ENCODE measurements at places on chromosomes 1 and 21.

DNA sequence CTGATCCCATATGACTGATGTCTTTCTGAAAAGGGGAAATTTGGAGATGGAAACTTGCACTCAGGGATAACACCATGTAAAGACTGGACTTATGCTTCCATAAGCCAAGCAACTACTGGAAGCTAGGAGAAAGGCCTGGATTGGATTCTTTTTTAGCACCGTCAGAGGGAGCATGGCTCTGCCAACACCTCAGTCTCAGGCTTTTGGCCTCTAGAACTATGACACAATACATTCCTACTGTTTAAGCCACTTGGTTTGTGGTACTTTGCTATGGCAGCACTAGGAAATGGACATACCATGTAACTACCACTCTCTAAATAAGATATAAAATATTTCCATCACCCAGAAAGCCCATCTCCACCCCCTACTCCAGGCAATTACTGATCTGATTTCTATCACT, 139.7 kb downstream of the CYYR1 start:
- DNase-seq = no peak
- H3K27ac ChIP-seq = no peak overlapping the region
- no peaks in the 10 kb centered on the region for H3K36me3 ChIP-seq
- H3K4me1 ChIP-seq = no peaks in the 10 kb centered on the region
- no peaks in the 10 kb centered on the region for H3K27me3 ChIP-seq

DNA sequence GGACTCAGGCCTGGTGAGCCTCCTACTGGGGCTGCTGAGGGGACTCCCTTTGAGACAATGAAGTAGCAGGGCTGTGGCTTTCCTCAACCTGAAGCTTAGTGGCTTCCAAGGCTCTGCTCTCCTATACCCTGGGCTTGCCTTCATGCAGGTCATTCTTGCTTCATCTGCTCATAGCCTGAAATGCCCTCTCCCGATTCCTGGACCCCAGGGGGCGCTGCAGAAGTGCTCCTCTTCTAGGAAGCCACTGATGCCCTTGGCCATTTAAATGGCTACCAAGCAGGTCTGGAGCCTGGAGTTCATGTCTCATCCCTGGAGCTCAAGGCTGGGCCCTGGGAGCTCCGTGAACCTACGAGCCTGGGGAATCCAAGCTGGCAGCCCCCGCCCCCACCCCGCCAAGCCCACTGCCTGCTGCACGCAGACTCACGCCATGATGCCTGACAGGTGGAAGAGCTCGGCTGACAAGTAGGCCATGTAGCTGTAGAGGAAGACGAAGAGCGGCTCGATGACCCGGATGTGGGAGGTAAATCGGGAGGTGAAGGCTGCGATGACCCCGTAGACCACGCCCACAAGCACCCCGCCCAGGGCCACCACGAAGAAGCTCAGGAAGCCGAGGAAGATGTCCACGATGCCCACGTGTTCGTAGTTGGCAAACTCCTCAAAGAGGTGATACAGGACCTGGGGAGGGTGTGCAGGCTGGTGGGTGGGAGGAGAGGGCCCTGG, 45.7 kb downstream of the SLC9A1 start:
- H3K36me3 ChIP-seq = peaks cover 15% of the 10 kb centered on the region
- peak overlapping the region; percentile 92 for H3K27ac ChIP-seq
- H3K27me3 ChIP-seq = no peaks in the 10 kb centered on the region
- H3K4me3 ChIP-seq = no peak overlapping the region

DNA sequence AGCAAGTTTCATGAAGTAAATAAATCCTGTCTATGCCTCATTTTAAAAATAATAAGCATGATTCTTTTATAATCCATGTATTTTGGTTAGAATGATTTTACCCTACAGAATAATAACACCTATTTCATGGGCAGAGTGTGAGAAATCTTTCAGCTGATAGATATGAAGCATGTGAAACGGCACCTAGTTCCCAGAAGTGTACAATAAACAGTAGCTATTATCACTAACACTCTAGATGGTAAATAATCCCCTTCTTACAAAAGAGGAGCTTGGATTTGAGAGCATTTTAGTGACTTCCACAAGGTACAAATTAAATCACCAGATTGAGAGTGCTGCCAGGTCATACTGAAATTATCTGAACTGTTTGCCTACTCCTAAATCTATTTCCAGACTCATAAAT, 95.3 kb upstream of the NRIP1 start:
- H3K4me1 ChIP-seq = no peaks in the 10 kb centered on the region
- H3K36me3 ChIP-seq = no peaks in the 10 kb centered on the region

DNA sequence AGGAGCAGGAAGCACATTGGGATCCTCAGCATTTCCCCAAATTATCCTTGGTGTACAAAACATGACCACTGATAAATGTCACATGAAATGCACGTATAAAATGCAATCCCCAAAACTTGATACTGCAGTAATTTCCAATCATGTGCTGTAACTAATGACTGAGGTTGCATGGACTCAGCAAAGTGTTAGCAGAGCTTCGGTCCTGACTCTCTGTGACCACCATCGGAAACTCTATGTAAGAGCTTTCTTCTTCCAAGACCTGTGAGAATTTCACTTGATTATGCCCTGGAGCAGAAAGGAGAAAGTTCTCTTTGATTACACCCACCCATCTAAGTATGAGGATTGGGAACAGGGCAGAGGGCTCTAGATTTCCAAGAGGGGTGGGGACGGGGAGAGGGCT, 908 bp downstream of the CD53 start:
- peaks cover 63% of the 10 kb centered on the region for H3K4me1 ChIP-seq
- H3K27ac ChIP-seq = peak overlapping the region; percentile 97
- peak overlapping the region; percentile 99 for H3K4me3 ChIP-seq
- peaks cover 35% of the 10 kb centered on the region for H3K36me3 ChIP-seq
- no peak for DNase-seq
- H3K27me3 ChIP-seq = no peaks in the 10 kb centered on the region

GRCh38 chr1:226362361-226362760, 45.5 kb downstream of the PARP1 start:
- peaks cover 80% of the 10 kb centered on the region for H3K36me3 ChIP-seq
- no peak overlapping the region for H3K4me3 ChIP-seq
- H3K27me3 ChIP-seq = no peaks in the 10 kb centered on the region
- no peaks in the 10 kb centered on the region for H3K4me1 ChIP-seq

- no peak overlapping the region for H3K4me3 ChIP-seq
- peaks cover 12% of the 10 kb centered on the region for H3K27me3 ChIP-seq
- no peak for DNase-seq
- H3K36me3 ChIP-seq = no peaks in the 10 kb centered on the region
- H3K27ac ChIP-seq = no peak overlapping the region
Observed at GRCh38 chr1:166020210-166020609, 146.6 kb downstream of the FAM78B start.

GRCh38 chr1:116131866-116132605, 20.8 kb downstream of the MAB21L3 start:
- no peaks in the 10 kb centered on the region for H3K4me1 ChIP-seq
- H3K27ac ChIP-seq = no peak overlapping the region
- no peak for DNase-seq
- no peaks in the 10 kb centered on the region for H3K36me3 ChIP-seq

DNA sequence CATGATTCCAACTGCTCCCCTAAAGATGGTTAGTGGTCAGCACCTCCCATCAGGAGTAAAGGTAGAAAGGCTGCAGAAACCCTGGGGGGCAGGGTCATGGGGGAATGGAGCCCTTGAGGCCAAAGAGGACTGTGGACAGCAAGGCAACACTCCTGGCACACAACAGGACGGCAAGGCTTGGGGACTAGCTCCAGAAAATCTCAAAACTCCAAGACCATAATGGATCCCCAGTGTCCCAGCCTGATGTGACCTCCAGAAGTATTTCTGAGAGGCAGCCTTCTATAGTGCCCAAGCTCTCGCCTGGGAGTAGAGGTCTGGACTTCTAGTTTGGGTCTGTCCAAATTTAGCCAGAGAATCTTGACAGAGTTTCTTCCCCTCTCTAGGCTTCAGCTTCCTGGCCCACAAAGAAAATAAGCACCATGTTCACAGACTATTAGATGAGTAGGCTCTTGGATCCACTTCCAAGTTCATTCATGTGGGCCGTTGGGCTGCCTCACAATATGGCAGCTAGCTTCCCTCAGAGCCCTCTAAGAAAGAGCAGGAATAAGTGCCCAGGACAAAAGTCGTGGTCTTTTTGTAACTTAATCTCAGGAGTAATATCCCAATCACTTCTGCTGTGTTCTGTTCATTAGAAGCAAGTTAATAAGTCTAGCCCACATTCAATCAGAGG, 6.9 kb downstream of the CD2 start:
- H3K27me3 ChIP-seq = no peaks in the 10 kb centered on the region
- H3K4me3 ChIP-seq = peak overlapping the region; percentile 99
- peak overlapping the region; percentile 97 for H3K27ac ChIP-seq
- peaks cover 95% of the 10 kb centered on the region for H3K36me3 ChIP-seq
- peaks cover 66% of the 10 kb centered on the region for H3K4me1 ChIP-seq

DNA sequence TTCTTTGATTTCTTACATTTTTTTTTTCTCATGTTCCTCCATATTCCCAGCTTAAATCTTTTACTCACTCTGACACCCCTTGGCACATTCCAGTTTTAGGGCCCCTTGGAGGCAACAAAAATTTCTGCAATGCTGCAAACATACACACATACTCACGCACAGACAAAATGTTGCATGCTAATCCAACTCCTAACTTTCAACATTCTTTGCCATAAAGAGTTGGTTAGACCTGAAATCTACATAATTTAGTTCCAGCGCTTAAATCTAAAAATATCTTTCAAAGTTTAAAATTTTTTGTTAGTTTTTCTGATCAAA, 103.9 kb downstream of the PTPN14 start:
- no peak overlapping the region for H3K4me3 ChIP-seq
- H3K27me3 ChIP-seq = peaks cover 28% of the 10 kb centered on the region
- H3K36me3 ChIP-seq = no peaks in the 10 kb centered on the region
- DNase-seq = no peak
- H3K4me1 ChIP-seq = no peaks in the 10 kb centered on the region
- no peak overlapping the region for H3K27ac ChIP-seq

DNA sequence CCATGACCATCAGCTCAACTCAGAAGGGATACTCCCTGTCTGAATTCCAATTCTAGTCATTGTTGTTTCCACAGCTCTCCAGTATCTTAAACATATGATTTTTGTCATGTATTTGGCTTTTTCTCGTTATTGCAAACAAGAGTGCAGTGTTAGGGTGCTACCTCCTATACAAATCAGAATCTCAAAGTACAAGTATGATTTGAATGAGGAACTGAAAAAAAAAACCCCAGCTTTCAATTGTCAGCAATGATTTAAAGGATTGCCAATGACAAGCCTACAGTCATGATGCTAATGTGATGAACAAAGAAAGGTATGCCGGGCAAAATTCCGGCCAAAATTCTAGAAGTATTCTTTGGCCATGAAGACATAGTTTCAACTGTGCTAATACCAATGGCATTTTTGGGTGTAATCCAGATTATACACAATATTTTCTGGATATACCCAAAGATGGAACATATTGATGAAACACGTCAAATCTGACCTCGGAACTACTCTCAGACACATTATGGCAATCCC, 14.9 kb downstream of the TMEM35B start:
- no peaks in the 10 kb centered on the region for H3K27me3 ChIP-seq
- H3K4me3 ChIP-seq = no peak overlapping the region
- H3K27ac ChIP-seq = no peak overlapping the region
- H3K36me3 ChIP-seq = peaks cover 3% of the 10 kb centered on the region

DNA sequence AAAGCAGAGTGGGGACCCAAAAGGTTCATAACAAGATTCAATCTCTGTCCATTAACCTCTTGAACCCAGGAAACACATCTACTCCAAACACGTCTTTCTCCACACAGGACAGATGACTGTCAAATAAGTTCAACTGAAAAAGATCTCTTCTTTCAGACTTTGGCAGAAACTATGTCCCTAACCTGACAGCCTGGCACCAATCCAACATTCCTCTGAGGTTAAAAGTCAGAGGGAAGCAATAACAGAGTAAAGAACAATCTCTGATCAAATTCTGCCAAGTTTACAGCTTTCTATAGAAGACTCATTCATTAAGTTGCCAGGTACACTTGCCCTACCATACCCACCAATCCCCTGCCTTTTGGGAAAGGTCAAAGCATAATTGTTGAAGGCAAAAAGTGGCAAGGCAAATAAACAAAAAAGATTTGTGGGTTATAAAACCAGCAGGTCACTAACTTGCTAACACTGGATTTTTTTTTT, 31.9 kb downstream of the OTUD7B start:
- H3K27me3 ChIP-seq = no peaks in the 10 kb centered on the region
- H3K27ac ChIP-seq = no peak overlapping the region
- H3K36me3 ChIP-seq = peaks cover 28% of the 10 kb centered on the region
- no peak for DNase-seq

- peaks cover 10% of the 10 kb centered on the region for H3K27me3 ChIP-seq
- no peaks in the 10 kb centered on the region for H3K4me1 ChIP-seq
- no peak overlapping the region for H3K27ac ChIP-seq
Observed at GRCh38 chr1:97063532-97063931, 341.9 kb downstream of the PTBP2 start.

GRCh38 chr1:11384170-11384554, 94.8 kb upstream of the DISP3 start:
- H3K4me1 ChIP-seq = peaks cover 12% of the 10 kb centered on the region
- no peaks in the 10 kb centered on the region for H3K36me3 ChIP-seq
- H3K4me3 ChIP-seq = peak overlapping the region; percentile 44
- DNase-seq = no peak

DNA sequence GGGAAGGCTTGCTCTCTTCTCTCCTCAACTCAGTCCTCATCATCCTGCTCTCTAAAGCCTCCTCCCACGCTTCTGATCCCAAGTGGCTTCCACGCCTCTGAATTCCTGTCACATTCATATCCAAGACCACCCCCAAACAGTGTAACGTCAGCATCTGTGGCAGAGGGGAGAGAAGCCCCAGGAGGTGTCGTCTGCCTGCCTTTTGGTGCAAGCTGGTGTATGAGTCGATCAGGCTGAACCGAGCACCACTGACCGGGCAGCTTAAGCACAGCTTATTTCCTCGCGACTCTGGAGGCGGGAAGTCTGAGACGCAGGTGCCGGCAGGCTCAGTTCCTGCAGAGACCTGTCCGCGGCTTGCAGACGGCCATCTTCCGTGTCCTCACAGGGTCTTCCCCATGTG, 123.8 kb upstream of the RAB4A start:
- H3K4me1 ChIP-seq = peaks cover 5% of the 10 kb centered on the region
- no peak for DNase-seq
- H3K4me3 ChIP-seq = no peak overlapping the region
- no peaks in the 10 kb centered on the region for H3K27me3 ChIP-seq
- no peaks in the 10 kb centered on the region for H3K36me3 ChIP-seq
- H3K27ac ChIP-seq = no peak overlapping the region
